ENCODE measurements at places on chromosomes 7 and 10.

GRCh38 chr7:31133497-31133896 lies 81.4 kb downstream of the ADCYAP1R1 start:
- DNase-seq = no peak

DNA sequence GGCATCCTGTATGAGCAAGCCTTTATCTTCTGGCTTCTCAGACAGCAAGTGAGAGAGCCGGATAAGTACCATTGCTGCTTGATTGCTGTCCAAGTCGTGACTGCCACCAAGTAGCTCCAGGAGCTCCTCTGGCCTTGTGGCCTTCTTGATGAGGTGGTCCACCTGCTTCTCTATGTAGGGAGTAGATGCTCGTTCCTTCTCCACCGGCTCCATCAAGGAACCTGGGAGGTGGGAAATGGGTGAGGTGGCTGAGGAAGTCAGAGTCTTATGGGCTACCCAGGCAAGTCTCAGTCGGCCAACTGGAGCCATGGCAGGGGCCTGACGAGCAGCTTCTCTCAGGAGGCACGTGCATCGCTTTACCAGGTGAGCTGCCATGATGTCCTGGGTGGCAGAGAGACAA lies 2.6 kb downstream of the TBRG4 start:
- DNase-seq = no peak

DNA sequence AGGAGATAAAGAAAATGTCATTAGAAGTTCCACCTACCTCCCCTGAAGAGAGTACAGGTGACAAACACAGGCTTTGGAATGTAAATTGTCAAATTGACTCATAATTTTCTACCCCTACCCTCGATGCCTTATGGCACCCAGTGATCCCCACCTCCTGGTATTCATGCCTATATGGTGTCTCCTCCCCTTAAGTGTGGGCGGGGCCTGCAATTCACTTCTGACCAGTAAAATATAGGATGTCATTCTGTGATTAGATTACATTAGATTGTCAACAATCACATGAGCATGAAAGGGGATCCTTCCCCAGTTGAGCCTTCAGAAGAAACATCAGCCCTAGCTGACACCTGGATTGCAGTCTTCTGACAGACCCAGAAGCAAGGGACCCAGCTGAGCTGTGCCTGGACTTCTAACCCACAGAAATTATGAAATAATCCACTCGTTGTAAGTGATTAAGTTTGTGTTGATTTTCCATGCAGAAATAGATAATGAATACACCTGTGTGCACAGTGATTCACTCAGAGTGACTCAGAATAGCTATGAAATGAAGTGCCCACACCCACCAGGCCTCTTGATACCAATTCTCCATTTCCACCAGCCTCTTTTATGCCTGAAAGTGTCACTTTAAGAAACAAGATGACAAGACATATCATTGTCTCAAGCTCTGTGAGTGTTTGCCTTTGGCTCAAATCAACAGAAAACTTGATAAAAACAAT lies 8.5 kb upstream of the SLC39A12 start:
- no peak for DNase-seq

- DNase-seq = no peak
Measured at GRCh38 chr10:9643782-9644181, 1373.9 kb upstream of the CELF2 start.

- no peak for DNase-seq
Measured at GRCh38 chr7:108002726-108003598, at the start of gene LAMB1. LAMB1 (minus strand) TSS chr7:108003161; CDS start chr7:108002885, 276 bp downstream.

GRCh38 chr10:68364101-68364886 lies 31.6 kb upstream of the PBLD start:
- no peak for DNase-seq

- DNase-seq = no peak
Measured at GRCh38 chr7:2008101-2008935, 224.4 kb downstream of the MAD1L1 start.

DNA sequence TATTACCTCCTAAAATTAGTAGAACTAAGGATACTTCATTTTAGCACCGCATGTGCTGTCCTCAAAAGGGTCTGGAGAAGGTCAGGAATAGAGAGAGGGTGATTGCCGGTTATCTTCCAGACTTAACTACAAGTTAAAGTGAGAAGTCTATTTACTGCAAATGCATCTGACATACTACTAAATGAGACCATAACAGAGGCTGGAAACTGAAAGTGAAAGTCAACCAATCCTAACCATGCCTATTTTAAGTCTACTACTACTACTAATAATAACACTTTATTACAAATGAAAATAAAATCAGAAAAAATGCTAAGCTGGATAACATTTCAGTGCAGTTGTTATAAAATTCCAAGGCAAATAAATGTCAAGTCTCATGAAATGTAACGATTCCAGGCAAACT lies 244.7 kb downstream of the KIF20B start:
- DNase-seq = no peak

GRCh38 chr10:132106431-132106830 lies 40.7 kb downstream of the JAKMIP3 start:
- no peak for DNase-seq

GRCh38 chr10:99872367-99873162 lies 90.1 kb downstream of the ABCC2 start:
- no peak for DNase-seq

GRCh38 chr7:22001345-22002004 lies 55.8 kb upstream of the CDCA7L start:
- no peak for DNase-seq

GRCh38 chr10:120782336-120782735 lies 68.8 kb upstream of the WDR11 start:
- DNase-seq = no peak

DNA sequence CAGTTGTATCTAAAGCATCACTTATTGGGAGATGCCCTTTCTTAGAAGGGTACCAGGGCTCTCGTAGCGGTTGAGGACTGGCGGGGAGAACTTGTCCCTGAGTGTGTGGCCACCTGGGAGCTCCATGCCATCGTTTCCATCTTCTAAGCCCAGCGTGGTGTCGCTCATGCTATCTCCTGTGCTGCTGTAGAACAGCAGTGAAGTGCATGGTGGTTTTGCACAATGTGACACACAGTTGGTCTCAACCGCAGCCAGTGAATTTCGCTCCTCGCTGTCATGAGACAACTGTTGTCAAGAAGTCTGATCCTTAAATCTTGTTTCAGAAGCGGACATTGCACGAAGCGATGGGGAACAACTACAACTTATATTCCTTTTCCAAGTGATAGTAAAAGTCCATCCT lies 283.4 kb downstream of the GRID1 start:
- no peak for DNase-seq

DNA sequence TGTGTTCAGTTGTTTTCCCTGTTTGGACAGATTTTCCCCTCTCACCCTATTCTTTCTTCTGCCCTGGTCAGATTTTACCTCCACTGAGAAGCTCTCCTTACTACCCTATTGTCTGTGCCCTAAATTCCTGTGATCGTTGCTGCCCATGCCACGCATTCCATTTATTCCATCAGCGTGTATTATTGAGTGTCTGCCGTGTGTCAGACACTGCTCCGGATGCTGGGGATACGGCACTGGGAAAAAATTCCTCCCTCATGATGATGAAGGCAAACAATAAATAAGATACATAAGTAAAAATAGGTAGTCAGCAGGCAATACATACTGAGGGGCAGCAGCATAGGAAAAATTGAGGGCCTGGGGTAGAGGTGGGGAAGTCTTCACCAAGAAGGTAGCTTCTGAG lies 86.8 kb downstream of the FANK1 start:
- DNase-seq = no peak

DNA sequence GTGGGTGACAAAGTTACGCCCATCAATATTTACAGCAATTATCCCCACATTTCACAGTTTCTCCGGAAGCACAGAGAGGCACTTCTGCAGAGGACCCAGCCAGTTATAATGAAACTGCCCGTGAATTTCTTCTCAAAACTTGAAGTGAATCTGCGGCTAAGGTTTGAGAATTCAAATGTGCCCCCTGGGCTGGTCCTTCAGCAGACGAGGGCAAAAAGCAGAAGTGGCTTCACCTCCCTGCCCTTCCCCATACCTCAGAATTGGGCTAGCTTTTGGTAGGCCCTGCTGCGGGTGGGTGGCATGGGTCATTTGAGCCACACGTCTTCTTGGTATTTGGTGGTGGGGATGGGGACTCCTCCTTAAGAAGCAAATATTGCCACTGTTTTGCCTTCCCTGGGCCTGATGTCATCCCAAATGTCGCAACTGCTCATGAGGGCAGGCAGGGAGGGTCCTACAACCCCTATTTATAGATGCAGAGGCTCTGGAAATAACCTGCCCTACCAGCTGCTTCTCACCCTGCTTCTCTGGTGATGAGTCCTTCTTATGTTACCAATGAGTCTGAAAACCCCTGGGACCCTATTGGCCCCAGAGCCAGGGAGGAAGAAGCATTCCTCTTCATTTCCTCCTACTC lies 16.6 kb upstream of the WDFY4 start:
- no peak for DNase-seq

DNA sequence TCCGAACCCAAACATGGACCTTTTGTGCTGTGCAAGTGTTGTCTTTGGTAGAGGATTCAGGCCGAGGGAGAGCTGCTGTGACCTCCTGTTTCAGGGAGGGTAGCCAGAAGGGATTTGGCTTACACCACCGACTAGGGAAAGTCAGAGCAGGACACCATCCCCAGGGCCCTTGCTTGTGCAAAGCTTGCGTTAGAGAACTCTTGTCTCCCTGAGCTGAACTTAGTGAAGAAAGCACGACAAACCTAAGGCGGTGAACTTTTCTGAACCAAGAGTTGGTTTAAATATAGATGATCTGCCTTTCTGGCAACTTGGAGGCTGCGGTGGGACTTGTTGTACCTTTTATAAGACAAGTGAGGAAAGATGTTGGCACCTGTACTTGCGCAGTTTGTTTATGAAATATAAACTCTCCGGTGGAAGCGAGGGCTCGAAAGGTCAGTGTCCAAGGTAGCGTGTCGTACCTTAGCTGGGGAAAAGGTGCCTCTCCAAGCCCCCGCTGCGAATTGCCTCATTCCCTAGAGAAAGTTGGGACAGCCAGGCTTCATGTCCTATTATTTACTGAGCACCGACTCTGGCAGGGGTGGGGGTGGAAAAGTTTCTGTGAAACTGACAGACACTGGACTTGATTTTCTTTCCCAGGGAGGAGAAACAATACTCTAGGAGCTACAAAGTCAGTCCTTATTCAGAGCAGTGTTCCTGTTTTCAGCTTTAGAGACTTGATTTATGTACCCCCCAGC lies 31.6 kb downstream of the WBP1L start:
- no peak for DNase-seq

DNA sequence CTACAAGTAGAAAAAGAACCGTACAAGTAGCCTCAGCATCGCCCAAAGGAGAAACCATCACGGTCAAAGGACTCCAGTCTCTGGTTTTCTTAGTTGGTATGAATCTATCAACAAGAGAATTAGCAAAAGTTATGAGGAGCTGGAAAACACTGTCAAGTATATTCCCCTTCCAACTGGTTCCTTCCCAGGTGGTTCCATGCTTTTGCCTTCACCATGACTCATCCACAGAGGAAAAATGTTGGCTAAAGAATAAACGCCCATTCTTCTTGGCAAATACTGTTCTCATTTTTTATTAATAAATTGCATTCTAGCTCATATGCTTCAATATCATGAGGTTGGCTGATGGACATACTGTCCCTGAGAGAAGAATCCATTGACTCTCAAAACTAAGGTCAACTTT lies 6.4 kb downstream of the ELMO1 start:
- DNase-seq = no peak

GRCh38 chr7:39892361-39892760 lies 57.7 kb upstream of the CDK13 start:
- DNase-seq = no peak

DNA sequence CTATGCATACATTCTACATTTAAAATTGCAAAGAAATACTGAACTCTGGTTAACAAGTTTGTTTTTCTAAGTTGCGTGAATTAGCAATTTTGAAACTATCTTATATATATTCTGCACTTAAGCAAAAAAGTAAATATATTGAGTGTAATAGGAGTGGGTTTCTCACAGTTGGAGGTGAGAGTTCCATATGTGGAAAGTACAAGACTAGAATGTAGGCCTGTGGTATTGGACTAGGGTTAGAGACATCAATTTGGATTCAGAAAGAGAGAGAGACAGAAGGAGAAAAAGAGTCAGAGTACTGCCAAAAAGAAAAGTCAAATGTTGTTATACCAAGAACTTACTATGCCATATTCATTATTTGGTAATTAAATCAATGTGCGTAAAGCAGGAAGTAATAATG lies 47.3 kb upstream of the ITGB8 start:
- DNase-seq = no peak

GRCh38 chr7:130329681-130330080 lies 14.9 kb upstream of the CPA5 start:
- no peak for DNase-seq

Data from stimulated activated CD4-positive, alpha-beta T cell treated with anti-CD3 and anti-CD28 coated beads, Interleukin-1b, Interleukin-23, amount 100 ng/mL, for 48 hours (primary cell).